ENCODE measurements at places on chromosomes 2 and 18. TPM values are rescaled to one million over a fixed set of nuclear protein-coding genes. Genes with fewer than 3 reads are reported as not detected.

Gene TCF23
- not detected for total RNA-seq

Gene ABCG5
- not detected for total RNA-seq

Gene FOXD4L1
- 0.15 TPM for total RNA-seq

Gene DCC
- total RNA-seq = 0.34 TPM

Gene VWA3B
- total RNA-seq = 0.64 TPM

Gene CELF4
- 4.6 TPM for total RNA-seq

DNA sequence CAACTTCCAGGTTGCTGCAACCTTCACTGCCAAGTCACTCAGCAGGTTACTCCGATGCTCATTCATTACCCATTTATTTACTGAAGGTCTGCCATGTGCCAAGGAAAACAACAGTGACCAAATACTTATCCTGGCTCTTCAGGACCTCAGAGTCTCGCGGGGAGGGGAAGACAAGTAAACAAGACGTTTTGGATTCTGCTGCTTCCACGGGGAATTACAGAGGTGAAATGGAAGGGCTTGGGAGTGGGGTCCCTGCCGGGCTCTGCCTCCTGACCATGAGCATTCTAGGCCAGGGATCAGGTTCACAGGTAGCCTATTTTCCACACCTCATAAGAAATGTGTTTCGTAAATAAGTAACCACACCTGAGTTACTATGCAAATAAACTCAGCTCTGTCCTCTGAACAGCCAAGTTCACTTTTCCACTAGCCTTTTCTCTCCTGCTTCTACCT lies 68.1 kb downstream of the CLHC1 start:
- DNase-seq = no peak

GRCh38 chr2:212686285-212686895 lies 147.8 kb upstream of the ERBB4 start:
- peak; percentile 81 for DNase-seq

GRCh38 chr2:61179701-61180639 lies 18.0 kb downstream of the C2orf74 start:
- DNase-seq = no peak

- no peak for DNase-seq
These were observed 48.5 kb upstream of the CCDC195 start for GRCh38 chr2:224764565-224765236.

DNA sequence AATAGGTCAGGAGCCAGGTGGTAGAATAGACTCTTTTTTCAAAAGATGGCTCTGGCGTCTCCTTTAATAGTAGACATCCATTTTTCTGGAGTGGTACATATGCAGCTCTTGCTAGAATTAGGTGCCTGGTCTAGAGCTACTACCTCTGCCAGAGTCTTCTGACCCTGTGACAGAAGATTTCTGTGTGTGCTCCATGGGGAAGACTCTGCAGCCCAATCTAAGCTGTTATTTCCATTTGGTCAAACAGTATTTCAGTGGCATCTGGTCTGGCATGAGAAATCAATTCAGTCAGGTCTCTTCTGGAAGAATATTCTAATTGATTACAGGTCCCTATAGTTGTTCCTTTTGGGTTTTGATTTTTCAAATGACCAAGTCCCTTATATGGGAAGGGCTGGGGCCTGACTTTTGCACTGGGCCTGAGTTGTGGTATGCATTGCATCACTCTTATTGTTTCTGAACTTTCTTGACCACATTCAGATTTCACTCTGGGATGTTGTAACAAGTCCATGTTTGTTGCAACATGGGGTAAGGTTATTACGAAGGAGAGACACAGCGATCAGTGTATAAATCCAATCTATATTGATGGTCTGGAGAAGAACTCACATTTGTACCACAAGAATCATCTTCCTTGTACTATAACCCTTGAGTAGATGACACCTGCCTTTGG lies 12.1 kb downstream of the MXD1 start:
- no peak for DNase-seq

GRCh38 chr2:240563951-240564560 lies 3.9 kb downstream of the DUSP28 start:
- DNase-seq = peak; percentile 20
